ENCODE measurements at places on chromosomes 4 and X.

DNA sequence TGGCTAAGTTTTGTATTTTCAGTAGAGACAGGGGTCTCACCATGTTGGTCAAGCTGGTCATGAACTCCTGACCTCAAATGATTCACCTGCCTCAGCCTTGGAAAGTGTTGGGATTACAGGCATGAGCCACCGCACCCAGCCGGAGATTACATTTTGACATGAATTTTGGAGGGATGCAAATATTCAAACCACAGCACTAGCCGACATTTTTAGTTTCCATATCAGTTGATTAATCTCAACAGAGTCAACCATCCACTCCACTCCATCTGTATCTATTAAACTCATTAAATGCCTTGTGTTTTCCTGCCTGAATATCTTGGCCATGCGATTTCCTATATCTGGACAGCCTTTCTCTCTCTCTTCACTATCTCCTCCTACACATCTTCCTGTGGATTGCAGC is 64.1 kb upstream of the PDGFRA start:
- DNase-seq: no peak

DNA sequence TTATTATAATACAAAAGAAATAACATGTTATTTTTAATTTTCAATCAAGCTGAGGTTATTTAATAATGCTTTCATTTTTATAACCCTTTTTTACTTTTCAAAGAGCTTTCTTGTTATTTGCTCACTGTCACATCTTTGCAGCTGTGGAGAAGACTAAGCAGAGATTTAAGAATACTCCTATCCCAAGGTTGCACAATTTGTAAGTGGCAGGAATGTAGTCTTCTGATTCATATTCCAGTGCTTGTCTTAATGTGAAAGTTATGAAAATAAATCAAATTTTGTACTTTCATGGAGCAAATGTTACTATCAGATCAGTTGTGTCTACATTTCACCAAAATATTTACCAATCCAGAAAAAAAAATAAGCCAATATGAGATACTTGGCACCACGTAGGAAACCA is 86.6 kb downstream of the DDIT4L start:
- DNase-seq: no peak

- no peak for DNase-seq
Measured at GRCh38 chr4:31294655-31295480, 574.7 kb downstream of the PCDH7 start.

GRCh38 chr4:76596713-76597112 is 161.7 kb downstream of the SHROOM3 start:
- no peak for DNase-seq

DNA sequence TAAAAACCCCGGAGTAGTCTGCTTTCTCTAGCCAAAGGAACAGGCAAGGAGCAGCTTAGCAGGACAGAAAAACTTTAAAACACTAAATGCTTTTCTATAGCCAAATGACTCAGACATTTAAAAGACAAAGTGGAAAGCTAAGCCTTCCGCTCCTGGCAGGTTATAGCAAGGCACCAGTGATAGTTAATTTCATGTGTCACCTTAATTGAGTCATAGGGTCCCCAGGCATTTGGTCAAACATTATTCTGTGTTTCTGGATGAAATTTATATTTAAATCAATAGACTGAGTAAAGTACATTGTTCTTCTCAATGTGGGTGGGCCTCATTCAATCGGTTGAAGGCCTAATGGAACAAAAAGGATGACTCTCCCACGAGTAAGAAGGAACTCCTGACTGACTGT is 885.7 kb upstream of the ADGRL3 start:
- no peak for DNase-seq

DNA sequence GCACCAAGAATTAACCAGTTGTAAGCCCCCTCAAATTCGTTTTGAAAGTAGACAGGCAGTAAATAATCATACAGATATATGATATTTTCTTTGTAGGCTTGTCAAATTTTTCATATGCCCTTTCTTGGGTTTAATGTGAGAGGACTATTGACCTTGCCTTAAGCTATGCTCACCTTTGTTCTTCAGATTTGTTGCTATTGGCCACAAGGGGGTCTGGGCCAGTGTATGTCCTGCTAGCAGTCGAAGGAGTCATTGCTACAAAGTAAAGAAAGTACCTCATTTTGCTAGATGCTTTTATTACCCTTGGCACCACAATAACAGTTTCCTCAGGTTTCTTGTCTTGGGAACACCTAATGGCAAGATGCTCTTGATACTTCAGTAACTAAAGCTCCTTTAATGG is 51.7 kb downstream of the IGSF1 start:
- DNase-seq: no peak
